Endothelial cell (in vitro differentiated cells): ENCODE measurements at places on chromosomes 1 and 21.

DNA sequence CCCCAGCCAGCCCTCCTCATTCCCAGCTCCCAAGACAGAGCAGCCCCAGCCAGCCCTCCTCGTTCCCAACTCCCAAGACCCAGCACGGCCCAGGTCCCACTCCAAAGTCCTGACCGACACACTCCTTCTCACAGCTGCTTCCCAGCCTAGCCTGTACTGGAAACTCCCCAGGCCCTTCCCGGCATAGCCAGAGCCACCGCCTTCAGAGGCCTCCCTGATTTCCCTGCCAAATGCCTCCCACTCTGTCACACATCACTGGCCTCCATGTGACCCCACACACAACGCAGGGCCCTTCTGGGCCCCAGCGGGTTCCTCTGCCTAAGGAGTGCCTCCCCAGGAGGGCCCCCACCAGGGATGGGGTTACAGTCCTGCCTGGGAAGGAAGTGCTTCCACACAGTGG, 2.8 kb downstream of the UBE2J2 start:
- DNase-seq: no peak

GRCh38 chr1:154938604-154939399, 2.3 kb upstream of the PMVK start:
- no peak for DNase-seq

- DNase-seq: no peak
Observed at GRCh38 chr1:117565745-117566455, 39.9 kb upstream of the TENT5C start.

- no peak for DNase-seq
Observed at GRCh38 chr1:40030528-40031135, 9.9 kb upstream of the CAP1 start.

- peak; percentile 72 for DNase-seq
Observed at GRCh38 chr1:26744075-26744959, 43.4 kb upstream of the PIGV start.

DNA sequence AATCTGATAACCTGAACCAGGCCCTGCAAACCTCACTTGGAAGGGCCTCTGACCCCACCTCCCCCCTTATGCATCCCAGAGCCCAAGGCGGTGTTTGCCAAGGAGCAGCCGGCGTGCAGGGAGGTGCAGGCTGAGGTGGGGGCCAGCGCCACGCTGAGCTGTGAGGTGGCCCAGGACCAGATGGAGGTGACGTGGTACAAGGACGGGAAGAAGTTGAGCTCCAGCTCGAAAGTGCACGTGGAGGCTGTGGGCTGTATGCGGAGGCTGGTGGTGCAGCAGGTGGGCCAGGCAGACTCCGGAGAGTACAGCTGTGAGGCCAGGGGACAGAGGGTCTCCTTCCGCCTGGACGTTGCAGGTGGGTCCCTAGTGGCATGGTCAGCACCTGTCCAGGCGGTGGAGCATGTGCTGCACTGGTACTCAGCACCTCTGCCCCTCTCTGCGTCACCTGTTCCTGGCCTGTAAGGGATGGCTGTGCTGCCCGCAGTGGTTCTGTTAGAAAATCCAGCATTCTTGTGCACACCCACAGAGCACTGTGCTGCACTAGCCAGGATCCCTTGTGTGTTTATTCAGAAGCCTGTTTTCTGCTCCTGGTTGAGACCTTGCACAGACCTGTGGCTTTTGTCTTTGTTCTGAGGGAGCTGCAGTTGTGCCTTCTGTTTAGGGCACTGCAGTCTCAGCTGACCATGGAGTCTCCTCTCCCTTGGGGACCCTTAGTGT, 11.6 kb downstream of the OBSCN start:
- DNase-seq: no peak

- DNase-seq: no peak
Observed at GRCh38 chr1:205082431-205082830, 1.8 kb downstream of the TMEM81 start.

GRCh38 chr1:85406887-85407533, 57.9 kb downstream of the DDAH1 start:
- DNase-seq: no peak

GRCh38 chr1:19889656-19890055, 7.5 kb downstream of the OTUD3 start:
- DNase-seq: no peak

DNA sequence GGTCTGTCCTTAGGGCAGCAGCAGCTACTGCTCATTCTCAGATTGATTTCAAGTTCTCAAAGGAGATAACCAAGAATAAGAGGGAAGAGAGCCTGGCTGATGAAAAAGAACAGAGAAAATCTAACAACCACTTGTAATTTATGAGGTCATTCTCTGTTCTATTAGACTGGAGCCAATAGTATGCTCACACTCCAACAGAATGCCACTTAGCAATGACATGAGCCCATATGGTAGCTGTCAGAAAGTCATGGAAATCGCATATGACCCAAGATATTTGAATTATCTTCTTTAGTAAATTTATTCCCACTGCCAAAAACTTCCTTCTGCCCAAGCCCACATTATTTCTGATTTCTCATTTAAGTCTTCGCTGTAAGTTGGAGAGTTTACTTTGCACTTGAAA, 53.7 kb upstream of the PLA2G4A start:
- DNase-seq: no peak

DNA sequence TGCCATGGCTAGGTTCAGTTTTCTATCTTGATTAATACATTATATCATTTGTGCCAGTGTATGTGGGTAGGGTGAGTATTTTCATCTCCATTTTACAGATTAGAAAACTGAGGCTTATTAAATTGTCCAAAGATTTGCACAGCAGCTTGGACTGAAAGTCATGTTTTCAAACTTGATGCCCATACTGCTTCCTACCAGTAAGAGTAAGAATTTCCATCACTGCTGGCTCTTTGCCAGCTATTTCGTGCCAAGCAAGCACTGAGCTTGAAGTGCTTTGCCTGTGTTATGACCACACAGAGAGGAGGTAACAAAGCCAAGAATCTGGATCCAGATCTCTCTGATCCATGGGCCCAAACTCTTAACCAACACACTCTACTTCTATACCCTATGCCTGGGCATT, 295.0 kb downstream of the VAV3 start:
- DNase-seq: no peak

DNA sequence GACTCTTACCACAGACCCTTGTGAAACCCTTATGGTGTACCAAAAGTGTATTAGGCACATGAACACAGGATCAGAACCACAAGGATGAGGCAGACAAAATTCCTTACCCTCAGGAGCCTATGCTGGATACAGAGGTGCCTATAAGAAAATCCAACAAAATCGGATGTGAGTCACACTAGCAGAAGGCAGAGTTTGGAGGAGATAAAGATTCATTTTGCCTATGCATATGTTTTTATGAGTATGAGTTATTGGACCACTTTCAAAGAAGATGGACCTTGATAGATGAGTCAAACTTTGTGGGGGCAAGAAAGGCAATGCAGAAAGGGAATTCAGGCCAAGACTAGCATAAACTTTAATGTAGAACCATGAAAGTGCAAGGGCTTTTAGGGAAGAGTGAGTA, 17.0 kb downstream of the CAMK1G start:
- no peak for DNase-seq
